Activated T-cell treated with anti-CD3 and anti-CD28 coated beads for 24 hours (primary cell): ENCODE measurements at places on chromosomes 13 and 19.

DNA sequence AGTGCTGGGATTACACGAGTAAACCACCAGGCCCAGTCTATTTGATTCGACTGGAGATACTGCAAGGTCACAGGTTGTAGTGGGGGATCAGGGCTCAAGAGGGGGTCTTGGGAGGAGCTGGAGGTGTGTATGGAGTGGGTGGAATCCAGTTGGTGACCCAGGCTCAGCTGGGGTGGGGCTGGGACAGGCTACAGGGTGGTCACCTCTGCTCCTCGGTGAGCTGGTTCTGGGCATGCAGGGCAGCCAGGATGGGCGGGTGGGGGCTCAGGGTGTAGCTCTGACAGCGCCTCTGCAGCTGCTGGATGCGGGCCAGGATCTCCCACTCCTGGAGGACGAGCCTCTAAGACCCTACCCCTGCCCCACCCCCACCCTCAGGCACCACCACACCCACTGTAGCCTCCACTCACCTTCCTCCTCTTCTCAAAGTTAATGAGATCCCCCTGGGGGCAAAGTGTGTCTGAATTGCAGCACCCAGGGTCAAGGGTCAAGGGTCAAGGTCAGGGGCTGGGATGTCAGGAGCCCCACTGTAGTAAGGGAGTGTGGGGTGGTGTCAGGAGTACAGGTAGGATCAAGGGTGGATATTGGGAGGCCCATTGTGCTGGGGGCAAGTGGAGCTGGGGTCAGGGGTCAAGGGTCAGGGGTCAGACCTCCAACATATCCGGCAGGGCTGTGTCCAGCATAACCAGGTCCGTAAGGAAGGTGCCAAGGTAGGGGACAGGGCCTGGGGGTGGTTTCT, 17.1 kb downstream of the RGL3 start:
- no peak for DNase-seq

GRCh38 chr19:48393559-48394330, at the start of gene GRIN2D:
Gene GRIN2D (plus strand): TSS chr19:48393668. CDS start chr19:48398393, 4,725 bp downstream.
- DNase-seq = no peak

- no peak for DNase-seq
Measured at GRCh38 chr19:18108897-18109296, 11.3 kb downstream of the MAST3 start.

DNA sequence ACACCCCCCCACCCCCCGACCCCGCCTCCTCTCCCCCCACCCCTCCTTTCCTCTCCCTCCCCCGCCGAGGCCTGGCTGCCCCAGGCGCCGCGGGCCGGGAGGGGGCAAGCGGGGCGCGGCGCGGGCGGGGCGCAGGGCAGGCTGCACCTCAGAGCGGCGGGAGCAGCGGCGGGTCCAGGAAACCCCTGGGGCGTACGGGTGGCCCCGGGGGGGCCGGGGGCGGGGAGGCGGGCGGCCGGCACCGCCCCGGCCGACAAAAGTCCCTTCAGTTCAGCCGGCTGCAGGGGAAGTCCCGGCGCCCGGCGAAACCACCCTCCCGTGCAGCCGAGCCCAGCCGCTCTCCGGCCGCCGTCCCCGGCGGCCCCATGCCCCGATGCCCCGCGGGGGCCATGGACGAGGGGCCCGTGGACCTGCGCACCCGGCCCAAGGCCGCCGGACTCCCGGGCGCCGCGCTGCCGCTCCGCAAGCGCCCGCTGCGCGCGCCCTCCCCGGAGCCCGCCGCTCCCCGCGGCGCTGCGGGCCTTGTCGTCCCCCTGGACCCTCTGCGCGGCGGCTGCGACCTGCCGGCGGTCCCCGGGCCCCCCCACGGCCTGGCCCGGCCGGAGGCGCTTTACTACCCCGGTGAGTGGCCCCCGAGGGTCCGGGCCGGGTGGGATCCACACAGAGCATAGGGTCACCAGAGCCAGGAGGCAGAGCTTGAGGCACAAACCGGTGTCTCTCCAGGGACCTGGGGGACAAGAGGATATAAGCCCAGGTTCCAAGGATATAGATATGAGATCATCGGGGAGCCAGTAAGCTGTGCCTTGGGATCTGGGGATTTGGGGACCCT, at the start of gene BCL3:
Gene BCL3, plus strand, starts transcription at position 283 of the 829 bp plus-strand sequence. Its CDS starts 83 bp downstream, at position 366.
- peak; percentile 52 for DNase-seq

- peak; percentile 77 for DNase-seq
Measured at GRCh38 chr19:7652061-7652641, 15.2 kb downstream of the STXBP2 start.

GRCh38 chr13:75946536-75947284, 310.6 kb downstream of the LMO7 start:
- no peak for DNase-seq

DNA sequence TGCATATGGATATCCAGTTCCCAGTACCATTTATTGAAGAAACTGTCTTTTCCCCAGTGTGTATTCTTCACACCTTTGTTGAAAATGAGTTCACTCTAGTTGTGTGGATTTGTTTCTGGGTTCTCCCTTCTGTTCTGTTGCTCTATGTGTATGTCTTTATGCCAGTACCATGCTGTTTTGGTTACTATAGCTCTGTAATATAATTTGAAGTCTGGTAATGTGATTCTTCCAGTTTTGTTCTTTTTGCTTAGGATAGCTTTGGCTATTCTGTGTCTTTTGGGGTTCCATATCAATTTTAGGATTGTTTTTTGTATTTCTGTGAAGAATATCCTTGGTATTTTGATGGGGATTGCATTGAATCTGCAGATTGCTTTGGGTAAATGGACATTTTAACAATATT, 35.2 kb downstream of the ZNF136 start:
- no peak for DNase-seq

DNA sequence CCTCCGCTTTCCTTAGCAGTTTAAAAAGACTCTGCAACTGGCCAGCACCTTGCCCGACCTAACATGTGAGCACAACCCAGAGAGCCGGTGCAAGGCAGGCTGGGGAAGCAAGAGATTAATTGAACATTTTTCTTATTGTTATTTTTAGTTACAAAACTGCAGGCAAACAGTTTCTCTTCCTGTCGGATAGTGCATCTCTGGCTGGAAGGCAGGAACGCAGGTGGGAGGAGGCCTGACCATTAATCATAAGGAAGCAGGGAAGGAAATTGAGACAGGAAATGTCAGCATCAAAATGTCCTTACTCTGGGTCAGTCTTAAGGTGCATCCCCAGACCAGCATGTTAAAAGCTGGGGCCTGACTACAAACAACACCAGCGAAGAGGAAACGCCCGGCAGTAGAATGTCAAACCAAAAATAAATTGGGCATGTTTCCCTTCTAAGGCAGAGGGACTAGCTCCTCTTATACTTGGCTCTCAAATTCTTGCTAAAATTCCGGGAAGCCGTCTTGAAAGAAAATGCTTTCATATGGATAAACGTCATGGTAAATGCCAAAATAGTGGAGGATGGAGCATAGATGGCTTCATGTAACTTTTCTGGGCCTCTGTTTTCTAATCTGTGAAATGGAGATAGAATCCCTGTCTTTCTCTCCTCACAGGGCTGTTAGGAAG, 226.8 kb downstream of the RAP2A start:
- no peak for DNase-seq

DNA sequence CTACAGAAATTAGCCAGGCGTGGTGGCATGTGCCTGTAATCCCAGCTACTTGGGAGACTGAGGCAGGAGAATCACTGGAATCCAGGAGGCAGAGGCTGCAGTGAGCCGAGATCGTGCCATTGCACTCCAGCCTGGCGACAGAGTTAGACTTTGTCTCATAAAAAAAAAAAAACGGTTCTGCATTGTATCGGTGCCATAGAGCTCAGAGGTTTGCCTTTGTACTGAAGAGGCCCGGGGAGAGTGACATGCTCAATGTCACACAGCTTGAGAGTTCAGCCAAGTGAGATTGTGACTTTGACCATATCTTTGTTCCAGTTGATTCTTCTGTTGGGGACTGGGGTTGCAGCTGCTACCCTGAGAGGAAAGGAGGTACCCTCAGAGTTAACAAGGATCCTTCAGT, 4.3 kb downstream of the HAUS8 start:
- DNase-seq = no peak

DNA sequence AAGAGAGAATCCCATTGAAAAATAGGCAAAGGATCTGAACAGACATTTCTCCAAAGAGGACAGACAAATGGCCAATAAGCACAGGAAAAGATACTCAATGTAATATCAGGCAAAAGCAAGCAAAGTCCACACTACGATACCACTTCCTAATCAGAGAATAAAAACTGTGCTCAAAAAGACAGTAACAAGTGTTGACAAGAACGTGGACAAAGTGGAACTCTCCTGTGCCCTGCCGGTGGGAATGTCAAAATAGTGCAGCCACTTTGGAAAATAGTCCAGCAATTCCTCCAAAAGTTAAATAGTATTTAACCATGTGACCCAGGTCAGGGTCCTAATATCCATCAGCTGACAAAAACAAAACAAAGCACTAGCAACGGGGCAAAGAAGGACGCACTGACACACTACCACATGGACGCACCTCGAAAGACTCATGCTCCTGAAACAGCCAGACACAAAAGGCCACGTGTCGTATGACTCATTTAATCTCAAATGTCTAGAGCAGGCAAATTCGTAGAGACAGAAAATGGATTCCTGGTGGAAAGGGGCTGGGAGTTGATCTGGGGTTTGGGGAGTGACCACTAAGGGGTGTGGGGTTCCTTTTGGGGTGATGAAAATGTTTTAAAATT, 5.2 kb downstream of the MIER2 start:
- DNase-seq = no peak

- no peak for DNase-seq
Measured at GRCh38 chr19:58305932-58306323, 751 bp downstream of the ERVK3-1 start.

- DNase-seq = no peak
Measured at GRCh38 chr13:50282016-50282415, 266.8 kb downstream of the KCNRG start.

GRCh38 chr19:45664575-45664974, 3.4 kb upstream of the GIPR start:
- no peak for DNase-seq

GRCh38 chr19:18895824-18896341, at the start of gene CERS1:
Gene CERS1 (minus strand): TSS chr19:18896158. CDS start chr19:18896072, 86 bp downstream.
- no peak for DNase-seq

DNA sequence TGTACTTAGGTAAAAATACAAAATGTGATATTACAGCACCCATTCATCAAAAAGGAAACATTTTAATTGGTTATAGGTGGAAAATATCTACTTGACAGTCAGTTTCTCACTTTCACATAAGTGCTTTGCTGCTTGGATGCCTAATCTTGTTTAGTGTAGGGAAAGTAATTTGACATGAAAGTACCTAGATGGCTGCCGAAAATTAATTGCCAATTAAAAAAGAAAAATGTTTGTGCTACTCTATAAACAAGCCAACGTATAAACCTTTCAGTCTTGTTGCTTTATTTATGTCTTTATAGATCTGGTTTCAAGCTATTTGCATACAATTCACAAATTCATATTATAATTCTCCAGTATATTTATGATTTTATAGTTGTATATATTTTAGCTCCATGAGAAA, 729.9 kb downstream of the DACH1 start:
- DNase-seq = no peak

GRCh38 chr13:41295973-41296372, 15.1 kb upstream of the NAA16 start:
- DNase-seq = no peak

DNA sequence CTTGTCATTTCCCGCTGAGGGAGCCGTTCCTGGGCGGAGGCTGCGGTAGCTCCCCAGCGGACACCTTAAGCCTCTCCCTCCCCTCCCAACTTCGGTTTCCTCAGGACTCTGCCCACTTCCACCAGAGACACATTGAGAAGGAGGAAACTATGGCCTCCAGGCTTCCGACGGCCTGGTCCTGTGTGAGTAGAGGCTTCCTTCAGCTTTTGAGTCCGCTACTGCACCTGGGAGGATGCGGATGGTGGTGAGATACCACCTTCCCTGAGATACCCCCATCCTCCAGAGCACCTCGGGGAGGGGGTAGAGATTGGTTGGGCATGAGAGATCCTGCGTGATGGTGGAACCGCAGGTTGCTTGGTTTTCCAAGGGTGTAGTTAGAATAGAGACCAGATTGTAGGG, 955 bp downstream of the ZNF274 start:
- no peak for DNase-seq

DNA sequence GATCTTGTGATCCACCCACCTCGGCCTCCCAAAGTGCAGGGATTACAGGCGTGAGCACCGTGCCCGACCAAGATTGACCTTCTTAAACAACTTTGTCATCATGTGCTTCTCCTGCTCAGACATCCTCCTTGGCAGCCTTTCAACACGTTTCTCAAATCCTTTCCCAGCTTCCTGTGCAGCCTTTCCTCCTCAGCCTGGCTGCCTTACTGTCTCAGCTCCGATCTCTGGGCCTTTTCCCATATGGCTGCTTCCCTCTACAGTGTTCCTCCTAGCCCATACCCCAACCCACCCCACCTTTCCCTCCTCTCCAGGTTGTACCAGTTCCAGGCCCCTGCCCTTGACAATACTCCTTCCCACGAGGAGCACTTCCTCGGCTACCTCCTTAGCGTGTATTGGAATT, 7.2 kb downstream of the PHF11 start:
- DNase-seq = no peak

GRCh38 chr19:5166262-5166661, 174.3 kb downstream of the PTPRS start:
- DNase-seq = no peak

GRCh38 chr13:47454986-47455385, 546.1 kb downstream of the SUCLA2 start:
- no peak for DNase-seq

DNA sequence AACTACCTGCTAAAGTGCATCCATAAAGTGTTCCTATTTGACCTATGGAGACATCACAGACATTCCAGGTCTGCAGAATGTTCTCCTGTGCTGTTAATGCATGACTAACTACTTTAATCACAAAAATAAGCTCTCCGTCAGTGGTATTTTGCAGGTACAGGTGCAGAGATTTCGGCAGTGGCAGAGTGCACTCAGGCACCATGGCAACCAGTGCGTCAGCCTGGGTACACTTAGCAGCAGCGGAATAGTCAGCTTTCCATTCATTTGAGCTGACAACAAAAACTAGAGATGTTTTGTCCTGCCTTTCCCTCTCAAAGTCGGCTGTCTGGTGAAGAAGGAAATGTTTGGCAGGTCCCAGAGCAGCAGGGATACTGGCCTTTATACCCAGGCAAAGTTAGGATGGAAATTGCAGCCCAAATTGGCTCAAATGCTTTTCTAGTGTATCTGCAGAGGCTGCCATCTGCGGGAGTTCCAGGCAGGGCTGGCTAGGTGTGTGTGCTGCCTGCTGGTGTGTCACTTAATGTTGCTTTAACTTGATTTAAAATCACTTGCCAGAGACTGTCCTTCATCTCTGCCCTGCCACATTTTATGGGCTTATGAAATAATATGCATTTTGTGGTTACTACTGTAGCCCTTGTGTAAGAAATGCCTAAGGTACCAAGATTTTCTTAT, 195.8 kb downstream of the RAP2A start:
- no peak for DNase-seq

- no peak for DNase-seq
Measured at GRCh38 chr19:16429066-16429758, 42.6 kb downstream of the EPS15L1 start.

- no peak for DNase-seq
Measured at GRCh38 chr19:28137772-28138171, 1075.2 kb downstream of the UQCRFS1 start.

GRCh38 chr13:64680739-64681138, 2549.4 kb downstream of the PCDH9 start:
- DNase-seq = no peak

GRCh38 chr19:38527466-38528136, 90.2 kb downstream of the MAP4K1 start:
- no peak for DNase-seq
